ENCODE measurements at places on chromosomes 6 and 20. TPM values are rescaled to one million over a fixed set of nuclear protein-coding genes. Genes with fewer than 3 reads are reported as not detected.

PCSK2 gene
- total RNA-seq, result not detected

NEURL2 gene
- total RNA-seq, result 2.0 TPM

SPAG4 gene
- total RNA-seq, result 23.5 TPM

SAPCD1 gene
- 1.3 TPM for total RNA-seq

TGM2 gene
- 875 TPM for total RNA-seq

KHDC1 gene
- total RNA-seq, result 0.85 TPM

BNIP5 gene
- not detected for total RNA-seq

ATP6V1G2 gene
- total RNA-seq, result 0.36 TPM

FAM209A gene
- not detected for total RNA-seq

BMP5 gene
- not detected for total RNA-seq

RAET1G gene
- total RNA-seq, result 0.18 TPM

RAB5IF gene
- total RNA-seq, result 84.9 TPM

LPA gene
- total RNA-seq, result not detected

SLC13A3 gene
- 0.09 TPM for total RNA-seq

ANGPT4 gene
- total RNA-seq, result not detected

PPP1R10 gene
- 9.6 TPM for total RNA-seq

CD40 gene
- 9.5 TPM for total RNA-seq

HTR1E gene
- total RNA-seq, result not detected

SIGLEC1 gene
- total RNA-seq, result not detected

ZNF322 gene
- total RNA-seq, result 16.0 TPM

MEP1A gene
- not detected for total RNA-seq

SNPH gene
- total RNA-seq, result 7.6 TPM
